ENCODE measurements at places on chromosomes 11 and 22.
A peak's percentile ranks its signal among the peaks of the same experiment; 100 is the strongest.

DNA sequence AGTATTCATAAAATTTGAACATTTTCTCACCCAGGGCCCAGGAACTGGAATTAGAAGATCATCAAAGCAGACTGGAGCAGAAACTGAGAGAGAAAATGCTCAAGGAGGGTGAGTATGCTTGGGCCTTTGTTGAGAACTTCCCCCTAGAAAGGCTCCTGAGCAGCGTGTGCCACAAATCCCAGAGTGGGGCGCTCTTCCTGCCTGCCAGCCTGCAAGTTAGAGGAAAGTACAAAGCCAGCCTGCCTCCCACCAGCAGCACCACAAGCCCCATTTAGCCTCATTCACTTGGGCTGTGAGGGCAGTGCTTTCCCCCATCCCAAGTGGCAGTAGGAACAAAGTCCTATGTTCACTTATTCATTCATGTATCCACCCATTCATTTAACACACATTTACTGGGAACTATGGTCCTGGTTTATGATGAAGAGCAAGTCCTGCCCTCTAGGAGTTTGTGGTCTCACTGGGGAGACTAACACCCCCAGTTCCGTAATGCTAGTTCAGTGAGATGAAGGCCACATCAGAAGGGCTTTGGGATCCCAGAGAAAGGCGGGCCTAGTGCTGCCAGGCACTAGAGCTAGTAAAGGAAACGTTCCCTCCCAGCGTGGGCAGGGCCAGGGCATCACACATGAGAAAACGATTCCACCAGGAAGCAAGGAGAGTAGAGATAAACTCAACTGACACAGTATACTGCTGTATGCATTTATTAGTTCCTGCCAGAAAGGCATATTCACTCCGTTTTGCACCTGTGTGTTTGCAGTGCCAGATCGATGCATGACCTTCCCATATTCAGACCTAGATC, 22.4 kb upstream of the PARVA start:
- no peak for DNase-seq

GRCh38 chr11:12494699-12495098, 117.3 kb downstream of the PARVA start:
- no peak for DNase-seq

DNA sequence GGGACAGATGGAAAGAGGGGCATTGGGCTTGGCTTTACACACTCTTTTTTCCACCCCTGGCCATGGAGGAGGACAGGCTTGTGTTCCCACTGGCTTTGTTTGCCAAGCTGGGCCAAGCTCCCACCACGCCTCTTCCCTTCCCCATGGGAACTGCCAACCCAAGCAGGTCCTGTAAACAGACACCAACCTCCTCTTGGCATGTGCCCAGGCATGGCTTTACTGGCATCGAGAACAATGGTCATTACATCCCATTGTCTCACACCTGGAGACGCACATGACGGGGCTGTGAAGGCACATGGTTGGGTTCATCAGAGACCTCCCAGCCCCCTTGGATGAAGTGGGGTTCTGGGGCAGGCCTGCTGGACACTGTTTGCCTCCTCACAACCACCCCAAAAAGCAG, 11.7 kb downstream of the SEC14L3 start:
- no peak for DNase-seq

DNA sequence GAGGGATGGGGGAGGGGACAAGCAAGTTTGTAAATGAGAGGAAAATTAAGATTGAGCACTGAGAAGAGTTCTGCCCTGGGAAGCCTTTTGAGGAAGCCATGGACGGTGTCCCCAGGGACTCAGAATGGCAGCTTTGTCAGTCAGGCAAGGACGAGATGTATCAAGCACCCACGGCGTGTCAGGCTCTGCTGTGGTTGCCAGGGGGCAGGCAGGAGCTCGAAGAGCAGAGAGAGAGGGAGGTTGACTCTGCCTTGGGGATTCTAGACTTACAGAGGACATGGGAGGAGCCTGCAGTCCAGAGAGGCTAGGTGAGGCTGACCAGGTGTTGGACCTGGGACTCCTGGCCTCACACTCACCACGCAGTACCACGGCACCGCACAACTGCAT, 29.1 kb upstream of the SYT7 start:
- DNase-seq, result peak; percentile 23

DNA sequence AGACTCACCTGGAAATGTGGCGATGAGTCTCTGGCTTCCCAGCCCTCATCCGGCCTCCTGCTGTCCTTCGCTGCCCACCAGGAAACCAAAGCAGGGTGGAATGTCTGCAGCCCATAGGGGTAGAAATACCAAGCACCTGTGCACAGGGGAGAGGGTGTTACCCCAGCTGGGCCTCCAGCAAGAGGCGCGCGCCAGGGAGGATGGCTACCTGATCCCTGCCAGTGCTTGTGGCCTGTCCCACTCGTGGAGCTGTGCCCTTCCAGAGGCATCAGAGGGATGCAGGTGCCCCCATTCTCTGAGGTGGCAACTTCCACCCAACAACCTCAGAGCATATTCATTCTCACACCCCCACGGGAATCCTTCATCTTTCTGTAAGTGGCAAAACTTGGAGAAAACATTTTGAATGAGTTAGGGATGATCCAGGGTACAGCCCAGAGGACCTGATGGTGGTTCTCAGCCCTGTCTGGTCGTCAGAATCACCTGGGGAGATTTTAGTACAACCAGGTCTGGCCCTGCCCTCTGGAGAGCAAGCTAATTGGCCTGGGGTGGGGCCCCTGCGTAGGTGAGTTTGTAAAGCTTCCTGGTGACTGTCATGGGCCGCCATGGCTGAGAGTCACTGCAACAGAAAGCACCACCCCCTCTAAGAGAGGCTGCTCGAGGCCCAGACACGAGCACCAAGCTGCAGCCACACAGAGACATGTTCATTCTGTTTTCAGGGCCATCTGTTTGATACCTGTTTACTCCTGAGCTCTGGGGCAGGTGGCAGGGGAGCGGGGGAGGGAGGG, 9.9 kb downstream of the SUN2 start:
- no peak for DNase-seq

- DNase-seq, result peak; percentile 65
Measured at GRCh38 chr11:78292109-78292803, 103.5 kb downstream of the USP35 start.
